IPS-NIHi11 (cell line): ENCODE measurements at places on chromosomes 1 and 21.

DNA sequence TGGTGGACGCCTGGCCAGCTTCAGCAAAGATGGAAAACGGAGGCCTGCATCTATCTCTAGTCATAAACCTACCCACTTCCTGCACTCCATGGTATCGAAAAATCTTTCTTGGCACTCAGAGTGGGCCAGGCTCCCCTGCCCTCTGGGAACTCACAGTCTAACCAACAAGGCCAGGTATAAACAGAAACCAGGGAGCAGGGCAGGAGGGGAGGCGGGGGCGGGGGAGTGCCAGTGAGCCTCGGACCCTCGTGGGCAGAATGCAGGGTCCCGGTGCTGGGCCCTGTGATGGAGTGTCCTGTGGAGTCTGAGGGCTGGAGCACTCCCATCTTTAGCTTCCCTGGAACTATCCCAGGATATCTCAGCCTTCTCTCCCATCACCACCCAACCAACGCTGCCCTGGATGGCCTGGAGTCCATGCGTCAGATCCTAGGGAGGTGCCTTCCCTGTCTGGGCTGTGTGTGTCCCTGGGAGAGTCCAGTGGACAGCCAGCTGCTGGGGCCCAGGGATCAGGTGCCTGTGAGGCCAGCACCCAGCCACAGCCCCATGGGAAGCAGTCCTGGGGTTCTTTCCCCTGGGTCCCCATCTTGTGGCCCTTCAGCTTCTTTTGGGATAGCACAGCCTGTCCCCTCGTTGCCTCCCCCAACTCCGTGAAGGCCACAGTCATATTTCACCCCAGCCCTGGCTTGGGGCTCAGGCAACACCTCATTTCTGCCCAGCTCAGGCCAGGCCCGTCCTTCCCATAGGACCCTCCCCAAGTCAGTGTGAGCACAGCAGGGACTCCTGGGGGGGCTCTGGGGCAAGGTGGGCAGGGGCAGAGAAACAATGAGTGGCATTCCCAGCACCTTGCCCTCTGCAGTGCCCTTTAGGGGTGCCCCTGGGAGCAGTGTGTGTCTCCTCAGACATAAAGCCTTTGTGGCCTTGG is 1.1 kb upstream of the EPS8L3 start:
- no peak for DNase-seq

DNA sequence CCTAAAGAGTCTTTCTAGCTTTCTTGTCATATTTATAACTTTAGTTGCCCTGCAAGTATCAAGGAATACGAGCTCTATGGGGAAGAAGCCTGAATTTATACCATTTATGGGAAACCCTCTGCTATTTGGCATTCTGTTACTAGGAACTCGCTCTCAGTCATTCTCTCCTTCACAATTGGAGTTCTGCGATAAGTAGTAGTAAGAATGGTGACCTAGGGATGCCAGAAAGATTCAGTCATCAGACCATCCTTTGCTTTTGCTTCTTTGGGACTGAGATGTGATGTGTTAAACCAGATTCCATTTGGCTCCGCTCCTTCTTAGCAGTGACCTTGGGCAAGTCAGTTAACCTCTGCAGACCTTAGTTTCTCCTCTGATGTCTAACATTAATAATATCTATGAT is 256.5 kb downstream of the FGGY start:
- no peak for DNase-seq

GRCh38 chr1:24283326-24284155 is 35.6 kb upstream of the GRHL3 start:
- DNase-seq = no peak

- no peak for DNase-seq
Measured at GRCh38 chr1:225182716-225183115, 245.1 kb downstream of the LBR start.

DNA sequence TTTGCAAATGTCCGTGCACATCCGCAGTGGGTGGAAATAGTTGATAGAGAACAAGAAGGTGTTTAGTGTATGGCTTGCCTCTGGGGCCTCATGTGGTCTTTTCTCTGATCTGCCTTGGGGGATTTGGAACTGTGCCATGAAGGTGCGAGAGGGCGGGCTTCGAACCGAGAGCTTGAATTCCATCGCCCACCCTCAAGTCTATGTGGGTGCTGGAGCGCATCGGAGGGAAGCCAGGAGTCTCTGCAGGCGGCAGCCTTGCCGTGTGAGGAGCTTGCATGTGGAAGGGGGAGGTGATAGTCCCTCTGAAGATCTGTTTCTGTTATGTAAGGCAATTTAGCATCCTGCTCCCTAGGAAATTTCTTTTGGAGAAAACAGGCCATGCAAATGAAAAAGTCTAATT is 119.6 kb downstream of the HUNK start:
- no peak for DNase-seq

DNA sequence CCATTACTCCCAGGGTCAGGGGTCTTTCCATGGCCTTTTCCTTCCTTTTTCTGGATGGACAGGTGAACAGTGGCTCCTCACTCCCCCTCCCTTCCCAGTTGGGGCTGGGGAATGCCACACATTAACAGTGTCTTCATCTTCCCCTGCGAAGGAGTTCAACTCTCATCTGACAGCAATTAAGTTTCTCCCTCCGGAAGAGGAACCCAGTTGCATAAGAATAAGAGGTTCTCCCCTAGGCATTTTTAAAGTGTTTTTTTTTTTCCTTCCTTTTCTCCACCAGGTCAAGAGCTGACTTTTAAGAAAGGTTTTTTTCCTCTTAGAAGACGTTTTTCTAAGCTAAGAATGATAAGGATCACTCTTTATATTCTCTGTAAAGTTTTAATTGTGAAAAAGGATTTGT is 42.3 kb upstream of the FASLG start:
- no peak for DNase-seq

- peak; percentile 60 for DNase-seq
Measured at GRCh38 chr1:15139654-15140350, 13.7 kb upstream of the TMEM51 start.

- DNase-seq = no peak
Measured at GRCh38 chr21:25031750-25032149, 575.5 kb downstream of the MRPL39 start.

DNA sequence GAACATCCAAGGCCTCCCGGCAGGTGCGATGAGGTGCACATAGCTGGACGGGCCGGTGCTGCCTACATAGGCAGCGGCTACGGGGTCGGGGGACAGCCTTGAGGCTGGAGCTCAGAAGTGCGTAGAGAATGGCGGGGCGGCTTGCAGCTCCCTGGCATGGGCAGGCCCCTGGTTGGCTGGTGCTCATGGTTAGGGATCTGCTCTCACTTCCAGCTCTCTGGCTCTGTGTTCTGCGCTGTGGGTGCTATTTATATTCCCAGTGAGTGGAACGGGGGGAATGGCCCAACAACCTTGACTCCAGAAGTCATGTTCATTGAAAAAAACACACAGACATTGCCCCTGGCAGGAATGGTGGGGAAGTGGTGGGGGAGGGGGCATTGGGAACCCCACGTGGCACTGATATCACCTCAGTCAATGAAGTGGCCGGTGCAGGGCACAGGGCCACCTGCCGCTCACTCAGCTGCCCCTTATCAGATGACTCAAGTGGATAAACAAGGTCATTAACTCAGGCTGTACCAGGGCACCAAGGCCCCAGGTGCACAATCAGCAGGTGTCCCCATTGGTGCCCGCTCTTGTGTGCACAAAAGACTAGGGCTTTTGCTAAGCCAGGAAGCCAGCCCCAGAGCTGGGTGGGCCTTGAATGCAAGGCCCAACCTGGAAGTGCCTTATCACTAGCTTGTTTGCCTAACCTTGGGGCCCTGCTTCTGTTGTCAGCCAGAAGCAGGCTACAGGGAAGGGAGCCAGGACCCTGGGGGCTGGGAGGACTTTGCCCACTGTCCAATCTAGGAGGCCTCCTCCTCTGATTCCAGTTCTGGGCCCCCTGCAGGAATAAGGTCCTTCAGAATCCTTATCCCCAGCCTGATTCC is at the start of gene NR0B2:
NR0B2 (minus strand) TSS at position 222 of the 866 bp plus-strand sequence; CDS start at position 187, 35 bp downstream.
- no peak for DNase-seq

GRCh38 chr1:37092937-37093336 is 58.6 kb upstream of the GRIK3 start:
- DNase-seq = no peak

DNA sequence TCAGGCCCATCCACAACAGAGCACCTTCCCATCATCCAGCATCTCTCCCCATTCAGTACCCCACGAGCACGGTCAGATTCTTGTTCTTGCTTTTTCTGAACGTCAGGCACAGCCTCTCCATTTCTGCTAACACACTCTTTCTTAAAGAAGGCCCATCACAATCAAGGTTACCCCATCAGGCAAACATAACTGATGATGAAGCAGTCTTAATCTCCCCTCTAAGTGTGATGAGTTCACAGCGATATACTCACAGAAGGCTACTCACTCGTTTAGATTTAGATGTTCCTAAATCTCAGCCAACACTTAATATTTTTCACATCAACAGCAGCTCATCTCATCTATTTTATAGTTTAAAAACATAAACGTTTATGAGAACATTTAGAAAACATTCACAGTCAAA is 75.6 kb downstream of the ADSS2 start:
- DNase-seq = no peak

GRCh38 chr21:44273046-44273445 is 11.3 kb upstream of the DNMT3L start:
- DNase-seq = no peak

GRCh38 chr1:89552471-89553081 is 27.9 kb downstream of the LRRC8B start:
- DNase-seq = no peak

DNA sequence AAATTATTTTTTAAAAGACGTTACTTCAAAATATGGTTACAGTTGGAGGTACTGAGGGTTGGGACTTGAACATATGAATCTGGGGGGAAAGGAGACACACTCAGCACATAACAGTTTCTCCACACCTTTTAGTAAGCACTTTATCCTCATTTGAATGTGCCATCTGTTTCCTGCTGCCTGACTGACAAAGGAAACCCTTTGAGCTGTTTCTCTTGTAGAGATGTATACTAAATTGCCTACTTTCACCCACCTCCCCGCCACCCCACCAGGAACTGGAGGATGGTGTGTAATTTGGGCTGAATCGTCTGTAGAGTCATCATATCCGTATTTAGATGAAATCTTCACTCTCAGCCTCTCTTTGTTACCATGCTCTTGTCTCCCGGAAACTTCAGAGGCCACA is 108.1 kb downstream of the KAZN start:
- DNase-seq = no peak

DNA sequence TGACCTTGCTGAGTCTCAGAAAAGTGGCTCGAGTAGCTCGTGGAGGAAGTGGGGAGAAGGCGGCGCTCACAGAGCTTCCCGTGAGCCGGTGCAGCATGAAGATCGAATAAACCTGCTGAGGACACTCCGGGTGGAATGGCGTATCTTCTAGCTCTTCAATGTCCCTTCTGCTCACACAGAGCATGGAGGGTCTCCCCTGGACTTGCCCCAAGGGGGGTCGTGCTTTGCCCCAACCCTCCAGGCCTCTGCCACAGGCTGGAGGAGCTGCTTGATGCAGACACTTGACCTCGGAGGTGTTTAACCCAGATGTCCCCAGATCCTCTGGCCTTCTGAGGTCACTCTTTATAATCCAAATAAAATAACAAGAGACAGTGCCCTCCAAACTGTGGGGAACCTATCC is 2.2 kb upstream of the KRTAP10-12 start:
- DNase-seq = no peak

DNA sequence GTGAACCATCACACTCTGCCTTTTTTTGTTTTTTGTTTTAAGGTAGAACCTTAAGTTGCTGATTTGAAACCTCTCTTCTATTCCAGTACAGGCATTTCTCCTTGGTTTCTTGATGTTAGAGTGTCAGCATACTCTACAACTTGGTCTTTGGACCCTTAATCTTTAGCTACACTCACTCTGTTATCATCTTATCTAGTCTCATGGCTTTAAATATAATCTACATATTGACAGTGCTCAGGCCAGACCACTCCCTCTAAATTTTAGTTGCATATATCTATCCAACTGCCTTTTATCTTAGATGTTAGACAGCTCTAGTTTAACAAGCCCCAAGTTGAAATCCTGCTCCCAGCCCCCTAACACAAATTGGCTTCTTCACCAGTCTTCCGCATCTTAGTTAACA is 22.1 kb downstream of the NME7 start:
- DNase-seq = no peak

DNA sequence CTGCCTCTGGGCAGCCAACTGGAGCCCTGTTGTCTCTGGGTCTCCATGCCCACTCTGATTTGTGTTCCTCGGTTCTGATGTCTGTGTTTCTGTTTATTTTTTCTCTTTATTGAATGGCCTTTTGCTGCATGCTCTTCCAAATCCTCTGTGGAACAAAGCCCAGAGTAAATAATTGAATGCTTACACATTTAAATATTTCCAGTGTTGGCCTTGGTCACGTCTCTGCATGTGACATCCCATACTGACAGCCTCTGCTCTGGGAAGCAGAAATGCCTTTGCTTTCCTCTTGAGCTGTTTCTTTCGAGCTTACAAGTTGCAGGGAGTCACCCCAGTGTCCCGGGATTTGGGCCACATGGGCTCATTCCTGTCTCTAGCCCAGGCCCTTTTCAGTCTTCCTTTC is 267.9 kb downstream of the PTPRU start:
- DNase-seq = no peak

DNA sequence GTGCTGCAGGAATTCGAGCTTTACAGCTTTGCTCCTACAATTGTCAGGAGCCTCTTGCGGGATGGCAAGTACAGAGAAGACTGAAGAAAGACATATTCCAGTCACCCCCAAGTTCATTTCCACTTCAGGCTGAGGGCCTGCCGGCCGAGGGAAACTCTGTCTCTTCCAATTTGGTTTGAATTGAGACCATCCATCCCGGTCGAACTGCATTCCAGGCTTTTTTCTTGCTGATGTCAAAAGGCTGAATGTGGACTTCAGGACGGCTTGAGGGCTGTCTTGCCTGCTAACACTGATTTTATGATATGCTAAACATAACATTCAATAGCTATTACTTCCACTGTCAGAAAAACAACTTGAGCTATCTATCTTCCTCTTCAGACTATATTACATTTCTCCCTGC is 79.8 kb upstream of the PLXNA2 start:
- no peak for DNase-seq

DNA sequence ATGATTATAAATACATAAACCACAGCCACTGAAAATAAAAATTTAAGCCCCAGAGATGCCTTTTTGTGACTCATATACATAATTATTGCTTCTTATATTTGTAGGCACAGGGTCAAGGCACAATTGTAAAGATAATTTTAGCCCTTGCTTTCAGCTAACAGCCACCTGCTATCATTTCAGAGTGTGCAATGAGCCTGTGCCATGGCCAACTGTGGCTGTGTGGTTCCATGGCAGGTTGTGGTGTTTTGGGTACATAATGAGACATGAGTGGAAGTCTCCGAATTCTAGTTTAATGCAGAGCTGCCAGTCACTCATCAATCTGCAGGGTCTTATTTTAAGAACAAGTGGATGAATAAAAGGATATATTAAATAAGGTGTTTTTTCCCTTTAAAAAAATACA is 346.9 kb upstream of the SNX7 start:
- DNase-seq = no peak

GRCh38 chr1:153357076-153357852 is 390 bp upstream of the S100A9 start:
- no peak for DNase-seq
